Kidney (tissue), 22 donors: ENCODE measurements at places on chromosomes 1 and 21.

DNA sequence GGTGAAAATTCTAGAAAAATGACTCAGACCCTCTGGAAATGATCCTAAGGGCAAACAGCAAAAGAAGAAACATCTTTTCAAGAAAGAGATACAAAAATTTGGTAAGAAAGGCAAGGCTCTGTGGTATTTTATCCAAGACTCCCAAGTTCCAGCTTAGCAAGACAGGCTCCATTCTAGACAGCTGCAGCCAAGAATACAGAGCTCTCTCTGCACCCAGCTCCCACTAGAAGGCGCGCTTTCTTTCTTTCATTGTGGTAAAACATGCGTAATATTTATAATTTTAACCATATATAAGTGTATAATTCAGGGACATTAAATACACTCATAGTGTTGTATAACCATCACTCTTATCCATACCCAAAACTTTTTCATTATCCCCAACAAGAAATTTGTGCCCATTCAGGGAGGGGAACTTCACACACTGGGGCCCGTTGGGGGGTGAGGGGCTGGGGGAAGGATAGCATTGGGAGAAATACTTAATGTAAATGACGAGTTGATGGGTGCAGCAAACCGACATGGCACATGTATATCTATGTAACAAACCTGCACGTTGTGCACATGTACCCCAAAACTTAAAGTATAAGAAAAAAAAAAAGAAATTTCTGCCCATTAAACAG is 2.2 kb upstream of the HFM1 start:
- no peaks in the 10 kb centered on the region for H3K27me3 ChIP-seq
- no peak overlapping the region for H3K27ac ChIP-seq
- no peak for DNase-seq
- no peak overlapping the region for H3K4me3 ChIP-seq

DNA sequence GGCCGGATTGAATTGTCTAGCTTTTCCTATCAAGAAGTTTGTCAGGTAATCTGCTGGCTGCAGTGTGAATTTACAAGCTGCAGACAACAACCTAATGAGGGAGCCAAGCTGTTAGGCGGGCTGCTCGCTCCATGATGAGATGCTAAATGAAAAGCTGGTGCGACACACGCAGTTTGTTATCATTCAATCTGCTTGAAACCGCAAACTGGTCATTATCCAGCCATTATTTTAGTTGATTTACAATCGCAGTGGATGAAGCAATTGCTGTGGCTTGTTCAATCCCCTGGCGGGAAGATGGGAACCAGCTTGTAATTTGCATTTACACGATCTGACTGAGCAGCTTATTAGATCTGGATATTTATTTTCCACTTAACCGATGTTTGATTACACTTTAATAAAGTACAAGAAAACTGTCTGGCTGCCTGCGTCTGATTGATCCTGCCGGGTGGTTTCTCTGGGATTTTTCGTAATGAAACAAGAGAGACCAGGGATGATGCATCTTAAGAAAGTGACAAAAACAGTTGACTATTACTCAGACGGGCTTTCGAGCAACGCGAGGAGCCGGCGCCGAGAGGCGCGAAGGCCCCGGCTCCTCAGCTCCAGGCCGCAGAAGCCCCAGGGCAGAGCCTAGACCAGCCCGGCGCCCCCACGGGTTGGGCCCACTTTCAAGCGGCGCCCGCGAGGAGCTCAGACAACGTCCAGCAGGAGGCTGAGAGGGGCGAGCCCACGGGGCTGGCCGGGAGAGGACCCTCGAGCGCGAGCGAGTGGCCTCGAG is 118.0 kb upstream of the BARHL2 start:
- H3K36me3 ChIP-seq = no peaks in the 10 kb centered on the region
- H3K4me1 ChIP-seq = no peaks in the 10 kb centered on the region
- H3K27ac ChIP-seq = no peak overlapping the region
- H3K27me3 ChIP-seq = peaks cover 88% of the 10 kb centered on the region
- H3K4me3 ChIP-seq = no peak overlapping the region
- peak; percentile 34 for DNase-seq

DNA sequence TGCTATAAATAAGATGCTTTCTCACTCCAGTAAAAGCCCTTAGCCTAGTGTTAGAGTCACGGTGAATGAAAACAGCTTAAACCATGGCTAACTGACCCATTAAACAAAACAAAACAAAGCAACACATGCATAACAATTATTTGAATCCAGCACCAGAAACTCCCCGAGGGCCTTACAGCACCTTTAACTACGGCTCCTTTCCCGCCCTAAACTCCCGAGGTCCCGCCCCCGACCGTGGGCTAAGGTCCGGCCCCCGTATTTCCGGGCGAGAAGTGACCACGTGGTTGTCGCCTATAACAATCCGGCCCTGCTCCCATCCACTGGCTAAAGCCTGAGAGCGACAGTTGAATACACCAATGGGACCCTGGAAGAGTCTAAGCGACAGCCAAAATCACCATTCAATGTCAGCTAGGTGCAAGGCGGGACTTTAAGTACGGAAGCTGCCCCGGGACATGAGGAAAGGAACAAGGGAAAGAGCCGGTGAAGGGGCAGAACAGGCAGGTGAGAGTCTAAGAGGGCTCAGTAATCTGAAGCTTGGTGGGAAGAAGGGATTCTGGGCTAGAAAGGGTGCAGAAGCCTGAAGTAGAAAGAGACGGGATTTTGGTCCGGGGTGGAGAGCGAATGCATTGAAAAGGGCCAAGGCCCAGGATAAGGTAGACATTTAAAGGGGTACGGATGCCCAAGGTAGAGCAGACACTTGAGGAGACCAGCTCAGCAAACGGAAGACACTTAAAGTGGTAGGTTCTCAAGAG is at the start of gene FLAD1:
Gene FLAD1, plus strand, starts transcription at position 448 of the 752 bp plus-strand sequence. CDS start 351 bp downstream, outside the sequence.
- DNase-seq = peak; percentile 97
- H3K36me3 ChIP-seq = peaks cover 9% of the 10 kb centered on the region
- peak within 1 kb of the TSS; percentile 13 for H3K27ac ChIP-seq
- no peaks in the 10 kb centered on the region for H3K27me3 ChIP-seq
- H3K4me3 ChIP-seq = peak within 1 kb of the TSS; percentile 100

DNA sequence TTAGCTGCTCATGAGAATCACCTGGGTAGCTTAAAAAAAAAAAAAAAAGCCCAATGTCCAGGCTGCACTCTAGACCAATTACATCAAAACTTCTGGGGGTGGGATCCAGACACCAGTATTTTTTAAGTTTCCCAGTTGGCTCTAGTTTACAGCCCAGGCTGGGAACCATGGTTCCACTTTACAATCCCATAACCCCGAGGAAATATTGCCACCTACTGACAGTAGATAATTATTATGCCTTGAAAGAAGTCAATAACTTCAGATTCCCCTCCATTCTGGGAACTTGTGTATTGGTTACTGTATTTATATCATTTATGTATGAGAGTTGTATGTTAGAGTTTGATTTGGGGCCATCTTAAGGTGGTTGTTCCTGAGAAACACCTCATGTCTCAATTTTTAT is 100.2 kb downstream of the SPATA46 start:
- H3K36me3 ChIP-seq = no peaks in the 10 kb centered on the region
- no peak for DNase-seq
- H3K27me3 ChIP-seq = no peaks in the 10 kb centered on the region
- no peak overlapping the region for H3K4me3 ChIP-seq
- H3K27ac ChIP-seq = no peak overlapping the region
- H3K4me1 ChIP-seq = no peaks in the 10 kb centered on the region

DNA sequence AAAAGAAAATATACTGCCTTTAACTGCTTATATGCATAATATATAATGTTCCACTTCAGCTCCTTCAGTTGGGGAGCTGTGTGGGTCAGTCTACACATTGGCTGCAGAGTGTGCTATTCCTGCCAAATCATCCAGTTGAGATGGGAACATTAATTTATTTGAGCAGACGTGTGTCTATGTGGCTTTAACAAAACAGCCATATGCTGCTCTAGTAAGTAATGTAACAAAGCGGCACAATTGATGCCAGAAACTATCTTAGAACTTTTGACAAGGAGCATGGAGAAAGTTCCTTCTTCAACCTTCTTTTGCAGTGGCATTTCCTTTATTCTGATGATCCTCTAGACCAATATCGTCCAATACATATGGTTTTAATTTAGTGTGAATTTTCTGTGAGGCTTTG is 285.9 kb upstream of the C1orf87 start:
- H3K4me1 ChIP-seq = no peaks in the 10 kb centered on the region
- no peak for DNase-seq
- no peaks in the 10 kb centered on the region for H3K27me3 ChIP-seq
- H3K36me3 ChIP-seq = no peaks in the 10 kb centered on the region
- H3K27ac ChIP-seq = no peak overlapping the region

- DNase-seq = no peak
- H3K27me3 ChIP-seq = no peaks in the 10 kb centered on the region
- H3K36me3 ChIP-seq = no peaks in the 10 kb centered on the region
- no peaks in the 10 kb centered on the region for H3K4me1 ChIP-seq
- no peak overlapping the region for H3K27ac ChIP-seq
- H3K4me3 ChIP-seq = no peak overlapping the region
Observed at GRCh38 chr21:18810136-18810535, 406.6 kb upstream of the TMPRSS15 start.

DNA sequence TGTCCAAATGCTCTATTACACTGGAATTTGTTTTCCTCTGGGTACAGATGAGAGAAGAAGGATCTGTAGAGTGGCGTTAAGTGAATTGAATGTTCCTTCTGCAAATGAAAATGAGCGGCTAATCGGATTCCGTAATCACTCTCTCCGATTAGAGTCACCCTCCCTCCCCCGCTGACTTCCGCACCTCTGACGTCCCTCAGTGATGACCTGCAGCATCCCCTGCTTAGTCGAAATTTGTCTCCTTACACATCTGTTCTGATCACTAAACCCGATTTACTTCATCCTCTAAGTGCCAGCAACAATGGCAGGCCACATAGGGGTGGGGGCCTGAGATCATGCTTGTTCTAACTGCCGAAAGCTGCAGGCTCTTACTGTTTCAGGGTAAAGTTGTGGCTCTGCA is 378.7 kb downstream of the SEC16B start:
- H3K36me3 ChIP-seq = no peaks in the 10 kb centered on the region
- H3K27me3 ChIP-seq = no peaks in the 10 kb centered on the region
- DNase-seq = no peak
- H3K4me1 ChIP-seq = no peaks in the 10 kb centered on the region

DNA sequence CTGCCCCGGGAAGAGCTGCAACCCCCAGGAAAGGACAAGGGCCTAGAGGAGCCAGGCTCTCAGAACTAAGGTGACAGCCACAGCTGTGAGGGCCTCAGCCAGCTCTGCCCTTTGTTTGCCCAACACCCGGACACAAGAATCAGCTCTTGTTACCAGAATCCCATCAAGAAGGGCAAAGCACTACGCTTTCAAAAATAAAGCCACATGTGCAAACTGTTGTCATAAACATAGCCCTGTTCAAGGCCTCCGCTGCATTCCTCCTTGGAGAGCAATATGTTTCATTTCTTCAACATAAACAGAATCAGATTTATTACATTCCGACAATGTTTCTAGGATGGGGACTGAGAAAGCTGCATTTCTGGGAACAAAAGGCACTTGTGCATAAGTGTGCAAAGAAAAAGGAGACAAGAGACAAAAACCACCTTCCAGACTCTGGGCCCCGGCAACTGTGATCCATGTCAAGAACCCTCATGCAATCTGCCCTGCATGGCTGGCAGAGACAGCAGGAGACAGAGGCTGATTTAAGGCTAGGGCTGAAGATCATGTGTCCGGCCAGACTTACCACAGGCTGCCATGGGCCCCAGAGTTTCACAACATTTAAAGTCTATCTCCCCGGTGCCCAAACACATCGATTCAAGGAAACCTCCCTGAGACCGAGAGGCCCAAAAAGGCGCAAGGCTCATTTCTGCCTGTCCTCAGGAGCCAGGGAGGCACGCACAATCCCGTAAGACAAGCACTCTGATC is 71.0 kb downstream of the SSBP3 start:
- H3K36me3 ChIP-seq = no peaks in the 10 kb centered on the region
- peak; percentile 83 for DNase-seq
- peaks cover 3% of the 10 kb centered on the region for H3K4me1 ChIP-seq
- no peaks in the 10 kb centered on the region for H3K27me3 ChIP-seq
- peak overlapping the region; percentile 78 for H3K27ac ChIP-seq

GRCh38 chr1:78229344-78229743 is 183.6 kb downstream of the GIPC2 start:
- DNase-seq = no peak
- H3K4me3 ChIP-seq = no peak overlapping the region
- H3K36me3 ChIP-seq = no peaks in the 10 kb centered on the region
- H3K4me1 ChIP-seq = peaks cover 3% of the 10 kb centered on the region
- H3K27ac ChIP-seq = no peak overlapping the region

GRCh38 chr1:93845538-93846205 is 33.3 kb downstream of the DNTTIP2 start:
- H3K4me3 ChIP-seq = peak overlapping the region; percentile 75
- H3K4me1 ChIP-seq = peaks cover 2% of the 10 kb centered on the region
- peak; percentile 52 for DNase-seq
- H3K36me3 ChIP-seq = no peaks in the 10 kb centered on the region
- H3K27ac ChIP-seq = peak overlapping the region; percentile 99

DNA sequence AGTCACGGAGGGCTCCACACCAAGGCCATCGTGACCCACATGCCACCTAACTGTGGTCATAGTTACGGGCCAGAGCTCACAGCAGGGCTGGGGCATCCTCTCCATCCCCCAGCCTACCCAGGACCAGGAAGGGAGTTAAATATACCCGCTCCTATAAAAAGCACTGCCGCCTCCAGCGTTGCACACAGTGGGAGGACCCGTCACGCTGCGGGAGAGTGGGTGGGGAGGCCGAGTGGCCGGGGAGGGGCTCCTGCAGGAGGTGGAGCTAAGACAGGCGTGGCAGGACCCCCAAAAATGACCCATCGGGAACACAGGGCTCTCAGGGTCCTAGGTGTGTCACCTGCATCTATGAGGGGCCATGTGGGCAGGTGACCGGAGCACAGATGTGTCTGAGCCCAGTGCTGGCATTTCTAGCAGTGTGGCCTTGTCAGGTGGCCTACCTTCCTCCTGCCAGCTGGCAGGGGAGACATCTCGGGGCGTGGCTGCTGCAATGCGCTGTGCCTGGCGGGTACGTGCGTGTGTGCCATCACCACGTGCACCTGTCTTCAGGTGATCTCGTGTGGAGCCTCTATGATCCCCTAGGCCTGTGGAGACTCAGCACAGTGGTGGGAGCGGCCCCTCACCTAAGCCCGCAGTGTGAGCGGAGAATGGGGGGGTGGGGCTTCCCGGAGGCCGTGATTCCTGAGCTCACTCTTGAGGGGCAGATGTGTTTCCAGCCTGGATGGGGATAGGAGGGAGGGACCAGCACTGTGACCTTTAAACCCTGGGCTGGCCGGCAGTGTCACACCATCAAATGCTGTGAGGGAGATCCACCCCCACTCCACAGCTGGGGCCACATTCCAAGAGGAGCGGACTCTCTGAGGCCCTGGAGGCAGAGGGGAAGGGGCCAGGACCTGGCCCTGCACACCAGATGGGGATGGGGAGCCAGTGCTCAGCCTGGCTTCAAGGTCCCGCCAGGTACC is 17.7 kb downstream of the AGRN start:
- DNase-seq = no peak
- no peaks in the 10 kb centered on the region for H3K4me1 ChIP-seq
- H3K27ac ChIP-seq = no peak overlapping the region
- no peaks in the 10 kb centered on the region for H3K27me3 ChIP-seq

- no peak overlapping the region for H3K4me3 ChIP-seq
- no peaks in the 10 kb centered on the region for H3K27me3 ChIP-seq
- no peak overlapping the region for H3K27ac ChIP-seq
- H3K36me3 ChIP-seq = no peaks in the 10 kb centered on the region
- no peak for DNase-seq
Observed at GRCh38 chr21:26795412-26795805, 49.8 kb downstream of the ADAMTS1 start.
